ENCODE measurements at places on chromosomes 1 and 21.

- DNase-seq: no peak
These were observed 55.8 kb downstream of the CCDC30 start for GRCh38 chr1:42518908-42519307.

DNA sequence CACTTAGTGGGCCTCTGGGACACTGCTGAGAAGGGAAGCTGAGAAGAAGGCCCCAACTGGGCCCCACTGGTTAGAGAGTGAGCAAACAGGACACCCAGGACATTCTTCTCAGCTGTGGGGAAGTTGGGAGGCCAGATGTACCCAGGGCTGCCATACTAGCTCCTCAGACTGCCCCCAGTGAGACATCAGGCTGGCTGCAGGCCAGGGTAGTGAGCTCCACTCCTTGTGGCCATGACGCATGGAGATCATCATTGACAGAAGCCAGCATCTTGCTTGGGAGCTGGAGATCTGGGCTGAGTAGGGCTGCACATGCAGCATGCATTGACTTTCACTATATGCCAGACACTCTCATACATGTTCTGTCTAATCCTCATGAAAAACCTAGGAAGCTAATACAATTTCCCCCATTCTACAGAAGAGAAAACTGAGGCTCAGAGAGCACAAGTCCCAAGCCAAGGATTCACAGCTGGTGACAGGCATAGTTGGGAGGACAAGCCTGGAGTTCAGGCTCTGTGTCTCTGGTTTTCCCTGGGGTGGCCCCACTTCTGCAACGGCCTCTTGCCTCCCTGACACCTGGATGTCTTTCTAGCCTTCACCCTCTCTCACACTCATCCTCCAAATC, 24.1 kb upstream of the MYCL start:
- DNase-seq: no peak

GRCh38 chr1:165162671-165163241, 193.8 kb downstream of the LMX1A start:
- no peak for DNase-seq

- no peak for DNase-seq
These were observed 200.4 kb downstream of the DNM3 start for GRCh38 chr1:172041742-172042141.

DNA sequence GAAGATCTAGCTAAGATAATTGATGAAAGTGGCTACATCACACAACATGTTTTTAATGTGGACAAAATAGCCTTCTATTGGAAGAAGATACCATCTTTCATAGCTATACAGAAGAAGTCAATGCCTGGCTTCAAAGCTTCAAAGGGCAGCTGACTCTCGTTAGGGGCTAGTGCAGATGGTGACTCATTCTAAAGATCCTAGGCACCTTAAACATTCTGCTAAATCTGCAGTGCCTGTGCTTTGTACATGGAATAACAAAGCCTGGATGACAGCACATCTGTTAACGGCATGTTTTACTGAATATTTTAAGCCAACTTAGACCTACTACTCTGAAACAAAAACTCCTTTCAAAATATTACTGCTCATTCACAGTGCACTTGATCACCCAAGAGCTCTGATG, 65.6 kb upstream of the USP24 start:
- no peak for DNase-seq

DNA sequence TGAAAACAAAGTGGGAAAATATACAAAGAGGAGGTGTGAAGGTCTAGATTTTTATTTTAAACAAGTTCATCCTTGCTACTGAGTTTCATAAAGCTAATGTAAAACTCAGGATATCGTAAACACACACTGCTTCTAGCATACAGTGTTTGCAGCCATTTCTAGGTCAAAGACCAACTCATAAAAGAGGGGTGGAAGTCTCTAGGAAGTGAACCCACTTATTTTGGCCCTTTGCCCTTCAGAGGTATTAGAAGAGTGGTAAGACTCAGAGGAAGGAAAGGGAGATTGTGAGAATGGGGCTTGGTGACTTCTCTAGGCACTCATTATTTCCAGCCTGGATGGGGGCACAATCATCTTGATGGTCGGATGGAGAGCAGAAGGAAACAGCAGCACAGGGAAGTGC, 91.2 kb downstream of the TNFSF18 start:
- no peak for DNase-seq

DNA sequence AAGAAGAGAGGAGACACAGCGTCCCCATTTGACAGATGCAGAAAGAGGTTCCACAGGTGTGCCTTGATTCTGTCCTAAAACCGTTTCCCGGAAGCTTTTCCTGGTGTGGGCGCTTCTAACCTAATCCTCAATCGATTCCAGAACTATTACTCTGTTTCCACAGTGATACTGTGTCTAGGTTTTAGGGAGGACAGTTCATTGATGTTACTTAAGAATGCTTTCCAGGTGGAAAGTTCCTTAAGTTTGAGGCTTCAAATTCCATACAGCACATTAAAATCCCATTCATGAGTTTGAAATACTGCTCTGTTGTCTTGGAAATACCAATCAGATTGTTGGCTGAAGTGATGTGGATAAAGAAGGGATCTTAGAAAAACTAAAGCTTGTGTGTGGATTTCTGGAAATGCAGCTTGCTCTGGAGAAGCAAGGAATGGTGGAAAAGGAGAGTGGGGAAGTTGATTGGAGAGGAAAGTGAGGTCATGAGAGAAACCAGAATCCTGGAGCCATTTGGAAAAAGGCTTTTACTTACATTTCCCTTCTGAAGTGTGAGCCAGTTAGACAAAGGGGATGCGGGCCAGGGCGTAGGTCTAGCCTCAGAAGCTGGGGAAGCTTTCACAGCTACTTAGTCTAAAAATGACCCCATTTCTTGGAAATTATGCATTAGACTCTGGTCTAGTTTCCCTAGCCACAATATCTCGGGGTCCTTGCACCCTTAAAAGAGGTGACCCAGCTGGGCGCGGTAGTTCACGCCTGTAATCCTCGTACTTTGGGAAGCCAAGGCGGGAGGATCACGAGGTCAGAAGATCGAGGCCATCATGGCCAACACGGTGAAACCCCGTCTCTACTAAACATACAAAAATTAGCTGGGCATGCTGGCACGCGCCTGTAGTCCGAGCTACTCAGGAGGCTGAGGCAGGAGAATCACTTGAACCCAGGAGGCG, 6.7 kb downstream of the ELF3 start:
- DNase-seq: no peak

Measured in cortex of kidney (tissue), 1 donor.